GM12864 (cell line): ENCODE measurements at places on chromosomes 7 and 10.

- DNase-seq = no peak
Measured at GRCh38 chr7:33325754-33326484, 196.6 kb downstream of the BBS9 start.

- no peak for DNase-seq
Measured at GRCh38 chr10:29228562-29228961, 60.3 kb upstream of the LYZL1 start.

GRCh38 chr10:34641147-34641912, 173.8 kb downstream of the PARD3 start:
- DNase-seq = no peak

- DNase-seq = no peak
Measured at GRCh38 chr7:80790877-80791276, 128.0 kb downstream of the SEMA3C start.

GRCh38 chr7:141161550-141162535, 88.0 kb downstream of the TMEM178B start:
- DNase-seq = no peak

GRCh38 chr10:13703101-13703818, 116.5 kb downstream of the PRPF18 start:
- DNase-seq = no peak

GRCh38 chr7:140540136-140540777, 61.0 kb upstream of the MKRN1 start:
- no peak for DNase-seq
